ENCODE measurements at places on chromosomes 12 and 14.

- DNase-seq = no peak
Measured at GRCh38 chr12:100450735-100451134, 22.9 kb upstream of the NR1H4 start.

DNA sequence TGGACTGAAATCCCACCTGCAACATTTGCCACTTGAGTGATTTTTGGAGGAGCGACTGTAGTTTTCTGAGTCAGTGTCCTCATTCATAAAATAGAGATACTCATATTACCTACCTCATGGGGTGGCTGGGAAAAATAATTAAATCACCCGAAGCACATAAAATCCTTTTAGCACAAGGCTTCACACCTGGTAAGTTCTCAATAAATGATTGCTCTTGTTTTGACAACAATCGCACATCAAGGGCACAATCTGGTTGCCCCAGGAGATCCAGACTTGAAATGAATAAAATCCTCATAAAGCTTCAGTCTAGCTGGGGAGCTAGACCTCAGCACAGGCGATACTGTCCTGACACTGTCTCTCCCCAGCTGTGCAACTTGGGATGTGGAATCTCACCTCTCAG, 76.0 kb upstream of the CCDC60 start:
- DNase-seq = no peak

- DNase-seq = no peak
Measured at GRCh38 chr12:54603872-54604271, 15.4 kb upstream of the PPP1R1A start.

- DNase-seq = no peak
Measured at GRCh38 chr12:116962197-116962596, 51.4 kb downstream of the FBXW8 start.

DNA sequence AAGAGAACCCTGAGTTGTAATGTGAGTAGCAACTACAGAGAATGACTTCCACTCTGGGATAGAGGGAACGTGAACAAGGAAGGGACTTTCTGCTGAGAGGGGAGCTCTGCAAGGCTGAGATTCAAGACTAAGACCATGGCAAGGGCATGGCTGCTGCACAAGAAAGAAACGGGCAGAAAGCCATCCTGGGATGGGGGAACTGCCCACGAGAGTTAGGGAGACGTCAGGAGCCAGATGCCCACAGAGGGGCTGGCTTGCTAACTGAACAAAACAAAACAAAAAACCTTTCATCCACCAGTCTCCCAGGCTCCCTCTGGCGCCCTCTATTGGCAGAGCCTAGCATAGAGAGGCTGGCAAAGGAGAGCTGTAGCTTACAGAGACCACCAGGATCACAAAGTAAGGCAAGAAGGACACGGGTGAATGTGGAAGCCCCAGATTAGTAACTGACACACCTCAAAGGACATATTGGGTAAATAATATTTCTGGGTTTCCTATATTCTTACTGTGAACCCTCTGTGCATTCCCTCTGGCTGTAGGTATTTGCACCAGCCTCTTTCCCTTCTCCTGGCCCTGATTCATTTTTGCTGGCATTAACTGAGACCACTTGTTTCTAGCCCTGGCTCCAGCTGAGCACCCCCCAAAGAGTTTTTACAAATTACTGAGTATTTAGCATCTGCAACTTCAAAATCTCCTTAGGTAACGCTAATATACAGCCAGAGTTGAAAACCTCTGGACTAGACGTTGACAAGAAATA, 338.3 kb downstream of the EMP1 start:
- no peak for DNase-seq

- DNase-seq = no peak
Measured at GRCh38 chr14:31770271-31770670, 209.1 kb downstream of the NUBPL start.

- DNase-seq = no peak
Measured at GRCh38 chr12:87920139-87920538, 109.1 kb downstream of the C12orf50 start.

DNA sequence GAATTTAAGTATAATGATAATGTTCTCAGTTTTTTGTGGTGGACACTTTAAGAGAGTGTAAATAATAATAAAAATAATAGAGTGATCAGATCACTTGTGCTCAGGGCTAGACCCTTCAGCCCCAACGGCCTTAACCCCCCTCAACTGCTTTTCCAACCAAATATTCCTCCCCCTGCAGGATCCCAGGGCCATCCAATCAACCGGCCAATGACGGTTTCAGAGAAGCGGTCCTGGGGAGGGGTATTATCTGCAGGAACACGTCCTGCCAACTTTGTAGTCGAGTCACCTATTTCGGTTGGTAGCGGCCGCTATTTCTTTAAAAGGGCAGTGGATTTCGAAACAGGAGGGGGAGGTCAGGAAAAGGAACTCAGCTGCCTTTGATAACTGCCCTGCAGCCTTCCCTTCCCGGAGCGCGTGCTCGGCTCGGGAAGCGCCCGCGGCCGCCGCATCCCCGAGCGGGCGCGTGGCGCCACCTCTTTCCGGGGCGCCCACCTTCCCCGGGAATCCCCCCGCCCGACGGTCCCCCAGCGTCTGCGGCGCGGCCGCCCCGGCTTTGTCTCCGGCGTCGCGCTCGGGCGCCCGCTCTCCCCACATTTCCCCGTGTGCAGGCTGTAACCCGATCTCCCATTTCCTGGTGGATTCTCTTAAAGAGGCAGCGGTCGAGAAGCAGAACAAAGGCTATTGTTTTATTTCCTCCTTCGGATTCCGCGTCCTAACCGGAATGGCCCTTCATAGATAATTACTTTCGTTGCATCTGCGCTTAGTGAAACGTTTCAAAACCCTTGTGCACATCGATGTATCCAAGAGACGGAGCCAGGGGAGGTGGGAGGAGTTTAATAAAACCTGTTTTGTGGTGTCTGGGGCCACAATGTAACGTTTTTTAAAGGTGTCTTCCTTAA, 711 bp upstream of the ETV6 start:
- DNase-seq = peak; percentile 29

DNA sequence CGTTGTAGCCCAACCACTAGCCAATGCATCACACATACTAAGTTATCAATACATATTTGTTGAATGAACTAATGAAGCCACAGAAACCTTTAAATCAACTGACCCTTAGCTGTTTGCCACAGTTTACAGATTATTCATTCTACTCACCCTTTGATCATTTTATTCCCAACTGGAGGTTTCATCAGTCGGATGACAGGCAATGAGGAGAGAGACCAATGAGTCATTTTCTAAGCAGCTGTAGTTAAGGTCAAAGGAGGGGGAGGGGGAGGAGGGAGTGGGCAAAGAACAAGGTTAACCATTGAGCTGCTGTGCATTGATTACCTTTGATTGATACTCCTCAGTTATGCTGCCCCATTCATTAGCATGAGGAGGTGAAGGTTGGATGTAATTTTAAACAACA, 469.5 kb downstream of the VRK1 start:
- DNase-seq = no peak

GRCh38 chr12:93180566-93180965, 197.2 kb upstream of the NUDT4 start:
- no peak for DNase-seq

- DNase-seq = no peak
Measured at GRCh38 chr12:123041811-123042655, 61.6 kb downstream of the ARL6IP4 start.

DNA sequence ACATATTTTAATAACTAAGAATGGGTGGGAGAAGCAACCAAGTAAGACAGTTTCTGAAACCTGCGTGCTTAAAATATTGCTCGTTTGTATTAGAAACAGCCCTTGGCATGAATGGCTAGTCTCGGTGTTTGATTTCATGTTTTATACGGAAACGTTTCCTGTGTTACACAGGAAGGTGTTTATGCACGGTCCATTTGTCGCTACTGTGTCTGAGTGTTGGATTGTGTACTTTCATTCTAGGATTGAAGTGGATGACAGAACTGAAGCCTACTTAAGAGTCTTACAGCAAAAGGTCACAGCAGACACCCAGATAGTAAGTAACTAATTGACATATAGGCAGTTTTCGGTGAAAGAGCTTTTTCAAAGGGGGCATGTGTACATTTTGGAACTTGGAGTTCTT, 19.6 kb downstream of the PIWIL1 start:
- no peak for DNase-seq

- no peak for DNase-seq
Measured at GRCh38 chr12:92196368-92196767, 50.7 kb upstream of the BTG1 start.

DNA sequence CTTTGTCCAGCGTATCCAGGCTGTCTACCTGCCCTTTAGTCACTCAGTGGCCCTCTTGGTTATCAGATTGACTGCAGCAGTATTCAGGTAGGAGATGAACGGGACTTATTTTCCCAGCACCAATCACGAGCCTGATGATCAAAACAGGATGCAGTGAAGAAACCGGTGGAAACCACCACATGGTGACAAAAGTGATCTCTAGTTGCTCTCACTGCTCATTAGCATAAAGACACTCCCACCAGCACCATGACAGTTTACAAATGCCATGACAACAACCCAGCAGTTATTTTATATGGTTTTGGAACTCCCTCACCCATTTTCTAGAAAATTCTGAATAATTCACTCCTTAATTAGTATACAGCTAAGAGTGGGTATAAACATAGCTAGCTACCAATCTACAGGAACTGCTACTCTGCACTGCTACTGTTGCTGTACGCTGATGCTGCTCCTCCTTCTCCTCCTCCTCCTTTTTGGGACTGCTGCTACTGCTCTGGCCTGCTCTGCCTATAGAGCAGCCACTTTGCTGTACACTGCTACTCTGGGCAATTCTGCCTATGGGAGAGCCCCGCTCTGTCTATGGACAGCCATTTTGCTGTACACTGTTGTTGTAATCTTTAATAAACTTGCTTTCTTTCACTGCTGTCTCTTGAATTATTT, 142.5 kb upstream of the SSTR1 start:
- DNase-seq = peak; percentile 26

DNA sequence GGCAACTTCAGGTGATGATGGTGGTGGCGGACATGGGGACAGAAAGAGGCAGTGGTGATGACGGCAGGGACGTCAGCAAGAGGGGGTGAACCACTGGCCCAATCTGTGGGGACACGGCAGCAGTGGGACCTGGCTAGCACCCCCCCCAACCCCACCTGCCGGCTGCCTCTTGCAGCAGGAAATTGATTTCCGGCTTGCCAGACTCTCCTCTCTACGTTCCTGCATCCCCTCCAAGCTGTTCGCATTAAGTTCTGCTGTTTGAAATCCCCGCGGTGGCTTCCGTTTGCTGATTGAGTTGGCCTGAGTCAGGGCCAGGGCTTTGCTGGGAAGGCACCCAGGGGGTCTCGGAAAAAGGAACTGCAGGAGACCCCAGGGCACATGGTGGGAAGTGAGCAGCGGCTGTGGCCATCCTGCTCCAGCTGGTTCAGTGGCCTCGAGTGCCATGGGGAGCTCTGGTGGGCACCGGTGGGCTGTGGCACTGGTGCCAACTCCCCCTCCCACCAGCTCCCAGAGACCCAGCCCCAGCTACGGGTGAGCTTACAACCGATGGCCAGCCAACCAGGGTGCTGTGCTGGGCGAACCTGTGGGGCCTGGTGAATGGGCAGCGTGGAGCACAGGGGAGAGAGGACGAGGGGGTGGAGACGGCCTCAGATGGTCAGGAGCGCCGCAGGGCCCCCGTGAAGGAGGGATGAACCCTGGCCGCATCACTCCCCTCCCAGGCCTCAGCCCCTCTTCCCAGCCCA, 14.6 kb upstream of the NUDT14 start:
- no peak for DNase-seq

GRCh38 chr14:22073801-22074200, 400.2 kb upstream of the OR4E1 start:
- DNase-seq = no peak

Measured in stimulated activated CD8-positive, alpha-beta memory T cell treated with anti-CD3 and anti-CD28 coated beads, Interleukin-4, amount 100 ng/mL, for 1 hour (primary cell).